ENCODE measurements at places on chromosomes 4 and X.

DNA sequence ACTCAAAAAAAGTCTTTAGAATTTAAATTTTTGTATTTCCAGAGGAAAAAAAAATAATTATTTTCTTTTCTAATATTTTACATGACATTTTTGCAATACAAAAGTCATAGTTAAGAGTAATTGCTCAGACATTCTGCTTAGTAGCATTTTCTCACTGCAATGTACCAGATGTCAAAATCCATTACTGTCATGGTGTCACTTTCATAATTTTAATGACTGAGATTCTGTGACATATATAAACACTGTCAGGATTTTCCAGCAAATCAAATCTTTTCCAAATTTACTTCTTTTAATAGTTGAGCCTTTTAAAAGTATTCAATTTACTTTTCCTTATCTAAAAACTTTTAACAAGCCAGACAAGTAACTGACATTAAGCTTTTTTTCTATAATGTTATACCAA is 422.7 kb downstream of the GRIA2 start:
- DNase-seq, result no peak

DNA sequence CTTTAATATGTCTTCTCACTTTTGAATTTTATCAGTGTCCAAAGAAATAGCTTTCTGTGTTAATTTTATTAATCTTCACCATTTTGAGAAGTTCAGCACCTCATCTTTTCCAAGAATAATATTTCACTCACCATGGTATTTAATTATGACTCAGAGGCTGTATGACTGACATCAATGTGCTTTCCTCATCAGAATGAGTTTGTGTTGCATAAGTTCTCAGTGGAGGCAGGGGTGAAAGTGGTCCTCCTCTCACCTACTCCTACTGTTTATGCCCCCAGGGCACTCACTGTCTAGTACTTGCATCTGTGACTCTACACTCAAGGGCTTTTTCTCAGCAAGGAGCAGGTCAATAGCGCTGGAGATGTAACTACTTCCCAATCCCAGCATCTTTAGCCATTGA is 905.3 kb upstream of the INTU start:
- no peak for DNase-seq

DNA sequence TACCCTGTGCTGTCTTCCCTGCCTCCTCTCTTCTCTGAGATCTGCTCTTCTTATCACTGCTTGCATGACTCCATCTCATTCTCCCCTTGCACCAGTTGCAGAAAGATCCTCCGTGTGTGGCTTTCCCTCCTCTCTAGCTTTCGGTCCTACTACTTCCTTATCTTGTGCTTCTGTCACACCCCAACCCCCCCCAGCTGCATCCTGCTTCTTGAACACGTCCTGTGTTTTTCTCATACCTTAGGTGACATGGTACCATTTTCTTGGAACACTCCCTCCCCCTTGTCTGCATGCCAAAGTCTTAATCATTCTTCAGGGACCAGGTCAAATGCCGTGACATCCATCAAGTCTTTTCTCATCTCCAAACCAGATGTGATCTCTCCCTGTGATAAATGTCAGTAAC is 46.4 kb downstream of the FHL1 start:
- DNase-seq, result peak; percentile 46

GRCh38 chrX:5068550-5068949 is 1160.1 kb downstream of the NLGN4X start:
- no peak for DNase-seq

DNA sequence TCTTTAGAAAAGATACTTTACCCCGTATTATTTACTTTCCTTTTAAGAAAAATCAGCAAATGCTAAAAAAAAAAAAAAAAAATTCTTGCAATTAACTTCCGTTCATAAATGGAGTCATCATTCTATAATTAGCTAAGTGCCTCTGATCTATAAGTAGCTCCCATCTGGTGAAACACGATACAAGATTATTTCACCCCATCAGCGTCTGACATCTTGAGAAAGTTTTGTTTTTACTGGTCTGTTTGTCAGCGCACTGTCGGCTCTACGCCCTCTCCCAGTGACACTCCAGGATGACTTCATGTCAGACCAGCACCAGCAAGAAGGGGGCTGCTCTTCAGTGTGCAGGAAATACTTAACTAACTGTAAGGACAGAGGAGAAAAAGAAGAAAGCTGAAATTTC is 108.3 kb downstream of the AFAP1 start:
- peak; percentile 54 for DNase-seq

DNA sequence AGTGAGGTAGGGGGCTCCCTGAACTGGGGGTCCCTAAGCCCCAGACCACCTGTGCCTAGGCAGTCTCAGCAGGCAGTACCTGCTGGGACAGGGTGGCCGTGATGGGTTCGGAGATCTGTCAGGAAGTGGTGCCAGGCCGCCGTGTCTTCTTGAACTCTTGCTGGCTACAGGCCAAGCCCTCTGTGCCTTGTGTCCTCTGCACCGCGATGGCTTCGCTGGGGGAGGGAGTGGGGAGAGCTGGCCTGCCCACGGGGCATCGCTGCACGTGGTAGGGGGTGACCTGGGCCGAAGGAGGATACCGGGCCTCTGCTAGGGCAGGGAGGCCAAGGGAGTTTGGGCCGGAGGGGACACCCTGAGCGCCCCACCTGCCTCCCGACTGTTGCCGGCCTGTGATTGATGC is 96.7 kb upstream of the NKX1-1 start:
- no peak for DNase-seq

DNA sequence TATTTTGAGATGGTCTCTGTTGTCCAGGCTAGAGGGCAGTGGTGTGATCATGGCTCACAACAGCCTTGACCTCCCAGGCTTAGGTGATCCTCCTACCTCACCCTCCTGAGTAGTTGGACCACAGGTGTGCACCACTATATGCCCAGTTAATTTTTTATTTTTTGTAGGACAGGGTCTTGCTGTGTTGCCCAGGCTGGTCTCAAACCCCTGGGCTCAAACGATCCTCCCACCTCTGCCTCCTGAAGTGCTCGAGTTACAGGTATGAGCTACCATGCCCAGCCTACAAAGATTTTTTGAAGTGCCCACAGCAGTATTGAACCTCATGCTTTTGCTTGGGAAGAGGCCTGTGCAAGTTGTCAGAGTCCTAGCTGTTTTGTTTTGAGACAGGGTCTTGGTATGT is 31.1 kb downstream of the NSD2 start:
- DNase-seq, result no peak

GRCh38 chr4:1347410-1347864 is 429 bp downstream of the UVSSA start:
- peak; percentile 61 for DNase-seq

DNA sequence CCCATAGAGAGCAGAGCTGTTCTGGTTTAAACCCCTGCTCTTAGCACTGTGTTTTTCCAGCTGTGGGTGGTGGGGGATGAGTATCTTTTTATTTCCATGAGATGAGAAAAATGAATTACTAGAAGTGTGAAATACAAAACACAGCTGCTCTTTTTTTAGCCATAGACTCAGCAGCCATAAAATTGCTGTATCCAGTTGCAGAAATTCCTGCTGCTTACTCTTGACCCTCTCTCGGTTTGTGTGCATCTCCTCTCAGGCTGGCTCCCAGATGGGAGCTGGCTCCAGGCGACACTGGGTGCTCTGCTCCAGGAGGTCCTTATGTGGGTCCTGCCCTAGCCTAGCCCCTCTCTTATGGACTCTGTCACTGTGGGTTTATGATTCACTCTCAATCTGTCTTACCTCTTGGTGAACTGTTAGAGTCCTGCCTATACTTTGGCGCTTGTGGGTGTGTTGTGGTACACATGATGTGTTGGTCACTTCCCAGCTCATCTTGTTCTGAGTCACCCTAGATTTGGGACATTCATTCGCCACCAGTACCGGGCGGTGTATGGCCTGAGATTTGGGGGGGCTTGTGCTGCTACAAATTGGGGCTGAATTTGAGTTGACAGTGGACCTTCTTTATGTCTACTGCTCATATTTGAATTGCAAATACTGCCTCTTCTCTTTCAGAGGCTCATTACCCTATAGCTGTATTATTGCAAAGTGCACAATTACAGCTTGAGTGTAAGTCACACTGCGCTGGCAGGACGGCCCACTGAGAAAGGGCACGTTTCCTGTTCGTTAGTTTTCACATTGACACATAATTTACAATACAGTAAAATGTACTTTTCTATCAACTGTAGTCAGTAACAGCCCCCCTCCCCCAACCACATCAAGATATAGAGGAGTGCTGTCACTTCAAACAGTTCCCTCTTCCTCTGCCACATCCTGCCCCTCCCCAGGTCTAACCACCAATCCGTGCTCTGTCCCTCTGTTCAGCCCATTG is 46.9 kb upstream of the MSANTD1 start:
- peak; percentile 88 for DNase-seq

DNA sequence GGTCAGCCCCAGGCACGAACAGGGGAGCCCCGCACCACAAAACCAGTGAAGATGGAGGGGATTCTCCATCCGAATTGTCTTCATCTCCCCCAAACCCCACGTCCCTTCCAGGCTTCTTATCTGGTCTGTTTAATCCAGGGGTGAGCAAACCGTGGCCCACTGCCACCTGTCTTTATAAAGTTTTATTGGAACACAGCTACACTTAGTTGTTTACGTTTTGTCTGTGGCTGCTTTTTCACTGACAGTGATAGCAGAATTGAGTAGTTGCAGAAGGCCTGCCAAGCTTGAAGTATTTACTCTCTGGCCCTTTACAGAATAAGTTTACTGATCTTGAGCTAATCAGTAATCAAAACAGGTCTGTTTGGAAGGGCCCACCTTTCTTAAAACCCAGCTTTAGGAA is 324.0 kb downstream of the ARHGAP10 start:
- no peak for DNase-seq

DNA sequence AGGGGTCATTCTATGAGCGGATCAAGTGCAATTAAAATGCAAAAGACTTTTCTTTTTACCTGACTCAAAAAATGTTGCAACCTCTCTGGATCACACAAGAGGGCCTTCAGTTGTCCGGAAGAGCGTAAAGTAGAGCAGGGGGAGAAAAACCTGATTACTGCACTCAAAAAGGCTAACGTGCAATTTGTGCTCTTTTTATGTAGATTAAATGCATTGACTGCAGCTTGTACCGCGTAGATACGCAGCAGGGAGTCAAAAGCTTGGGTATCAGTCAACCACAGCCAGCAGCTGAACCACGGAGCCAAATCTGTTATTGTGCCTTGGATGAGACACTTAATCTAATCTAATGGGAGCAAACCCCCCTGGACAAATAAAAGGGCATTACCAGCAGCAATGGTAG is 107.3 kb upstream of the RAI2 start:
- DNase-seq, result no peak
